ENCODE measurements at places on chromosomes 7 and 10. TPM values are rescaled to one million over a fixed set of nuclear protein-coding genes. Genes with fewer than 3 reads are reported as not detected.

PSD gene
- total RNA-seq, result 11.6 TPM

SUN3 gene
- not detected for total RNA-seq

OPALIN gene
- total RNA-seq, result 1.4 TPM

TMEM130 gene
- 0.48 TPM for total RNA-seq

NME8 gene
- total RNA-seq, result not detected

THSD7A gene
- 7.0 TPM for total RNA-seq

SCD gene
- total RNA-seq, result 52.0 TPM

OR2A42 gene
- total RNA-seq, result 0.48 TPM

EGR2 gene
- 11.8 TPM for total RNA-seq

AKR1E2 gene
- 59.0 TPM for total RNA-seq

PGAM2 gene
- not detected for total RNA-seq

PRPS1L1 gene
- total RNA-seq, result 3.9 TPM

CD36 gene
- total RNA-seq, result 34.4 TPM

ZNF800 gene
- total RNA-seq, result 33.0 TPM

CFAP58 gene
- total RNA-seq, result 0.48 TPM

LSM8 gene
- 25.8 TPM for total RNA-seq

SAMD8 gene
- 39.5 TPM for total RNA-seq

RBM17 gene
- 31.5 TPM for total RNA-seq

PALD1 gene
- 4.8 TPM for total RNA-seq

PIK3AP1 gene
- 18.3 TPM for total RNA-seq

SPDYE1 gene
- not detected for total RNA-seq

PDE6C gene
- 1.2 TPM for total RNA-seq

SPDYE8 gene
- total RNA-seq, result 0.48 TPM

CYP3A7 gene
- total RNA-seq, result 1.2 TPM

SFRP4 gene
- 3.4 TPM for total RNA-seq

FUOM gene
- total RNA-seq, result 3.4 TPM

PDGFA gene
- total RNA-seq, result 120 TPM

GPR158 gene
- 5.3 TPM for total RNA-seq

KIF5B gene
- 155 TPM for total RNA-seq

ABCF2 gene
- 12.8 TPM for total RNA-seq

PSMG3 gene
- total RNA-seq, result 11.8 TPM

OR2A7 gene
- total RNA-seq, result not detected

MUC12 gene
- 2.9 TPM for total RNA-seq

Data from umbilical cord (tissue), 2 donors.